ENCODE measurements at places on chromosomes 7 and 10.

GRCh38 chr7:26612742-26613141 is 251.6 kb downstream of the SKAP2 start:
- DNase-seq: no peak

- no peak for DNase-seq
These were observed 69.7 kb downstream of the PRSS58 start for GRCh38 chr7:142188154-142188553.

GRCh38 chr10:16648366-16648765 is 126.7 kb upstream of the C1QL3 start:
- no peak for DNase-seq

GRCh38 chr10:1687623-1688150 is 49.6 kb downstream of the ADARB2 start:
- DNase-seq: no peak

All from NCI-H748 treated with DMSO at 0.1 percent for 48 hours (cell line).